Left renal pelvis (tissue), 4 donors: ENCODE measurements at places on chromosomes 13 and 19. TPM values are rescaled to one million over a fixed set of nuclear protein-coding genes. Genes with fewer than 3 reads are reported as not detected.
A peak's percentile ranks its signal among the peaks of the same experiment; 100 is the strongest.

- no peak for DNase-seq
These were observed 18.0 kb upstream of the EVI5L start for GRCh38 chr19:7811989-7812388.

DNA sequence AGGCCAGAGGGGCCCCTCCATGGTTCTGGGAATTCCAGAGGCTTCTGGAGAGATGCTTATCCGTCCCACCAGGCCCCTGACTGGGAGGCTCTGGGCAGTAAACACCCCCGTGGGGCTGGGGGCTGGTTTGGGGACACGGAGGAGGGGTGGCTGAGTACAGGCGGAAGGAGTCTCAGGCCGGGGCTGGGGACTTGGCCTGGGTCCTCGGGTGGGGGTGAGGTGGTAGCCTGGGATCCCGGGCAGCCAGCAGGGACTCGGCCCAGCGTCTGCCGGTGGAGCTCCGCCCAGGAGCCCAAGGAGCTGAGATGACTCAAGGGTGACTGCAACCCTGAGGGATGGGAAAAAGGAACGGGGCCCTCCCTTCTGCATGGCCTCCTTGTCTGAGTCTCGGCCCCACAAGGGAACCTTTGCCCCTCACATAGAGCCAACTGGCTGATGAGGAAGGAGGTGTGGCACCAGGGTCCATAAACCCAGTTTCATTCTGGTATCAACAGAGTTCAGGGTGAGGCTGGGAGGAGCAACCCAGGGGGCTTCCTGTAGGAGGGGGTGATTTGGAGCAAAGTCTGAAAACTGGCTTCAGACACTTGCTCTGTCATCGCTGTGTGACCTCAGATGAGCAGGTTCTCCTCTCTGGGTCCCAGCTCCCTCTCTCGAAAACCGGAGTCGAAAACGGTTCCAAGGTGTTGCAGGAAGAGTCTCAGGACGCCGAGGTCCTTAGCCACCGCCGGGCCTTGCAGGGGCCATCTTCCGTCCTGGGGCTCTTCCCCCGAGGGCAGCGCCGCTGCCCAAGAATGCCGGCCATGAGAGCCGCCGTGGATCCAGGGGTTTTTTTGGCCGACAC lies 809 bp downstream of the MISP start:
- no peak for DNase-seq

SHANK1 gene
- 4.2 TPM for polyA plus RNA-seq

PRR19 gene
- 1.8 TPM for polyA plus RNA-seq

DNA sequence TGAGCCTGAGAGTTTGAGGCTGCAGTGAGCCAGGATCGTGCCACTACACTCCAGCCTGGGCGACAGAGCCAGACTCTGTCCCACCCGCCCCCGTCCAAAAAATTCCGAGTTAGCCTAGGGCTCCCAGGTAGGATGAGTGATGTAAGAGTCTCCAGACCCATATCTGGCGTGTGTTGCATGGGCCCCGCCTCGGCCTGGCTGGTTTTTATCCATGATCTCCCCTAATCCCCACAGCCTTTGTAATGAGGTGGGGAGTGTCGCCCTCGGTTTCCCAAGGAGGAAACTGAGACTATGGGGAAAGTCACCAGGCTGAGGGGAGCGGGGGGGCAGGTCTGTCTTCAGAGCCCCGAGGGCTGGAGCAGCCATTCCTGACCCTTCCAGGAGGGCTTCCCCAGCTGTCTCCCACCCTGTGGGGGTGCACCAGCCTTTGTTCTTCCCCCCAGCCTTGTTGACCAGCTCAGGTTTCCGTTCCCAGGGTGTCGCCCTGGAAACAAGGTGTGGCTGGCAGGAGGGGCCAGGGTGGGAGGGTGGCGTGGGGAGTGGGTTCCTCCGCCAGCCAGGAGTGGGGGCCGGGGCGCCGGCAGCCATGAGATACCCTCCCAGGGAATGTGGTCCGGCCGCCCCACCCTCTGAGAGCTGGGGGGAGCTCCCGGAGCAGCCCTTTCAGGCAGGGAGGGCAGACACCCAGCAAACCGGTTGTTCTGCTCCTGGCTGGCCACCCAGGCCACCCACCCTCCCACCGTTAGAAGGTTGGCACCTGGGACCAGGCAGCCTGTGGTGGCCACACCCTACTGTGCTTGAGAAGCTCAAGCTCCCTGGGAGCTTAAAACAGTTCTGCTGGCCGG lies 11.5 kb downstream of the MYH14 start:
- DNase-seq = peak; percentile 35

- no peak for DNase-seq
These were observed 85.4 kb downstream of the COL4A1 start for GRCh38 chr13:110221406-110222117.

DENND1C gene
- polyA plus RNA-seq = 40.1 TPM
